Retinal pigment epithelial cell (primary cell): ENCODE measurements at places on chromosomes 2 and 18.

GRCh38 chr2:25651066-25651465, 22.3 kb downstream of the DTNB start:
- DNase-seq, result peak; percentile 34

DNA sequence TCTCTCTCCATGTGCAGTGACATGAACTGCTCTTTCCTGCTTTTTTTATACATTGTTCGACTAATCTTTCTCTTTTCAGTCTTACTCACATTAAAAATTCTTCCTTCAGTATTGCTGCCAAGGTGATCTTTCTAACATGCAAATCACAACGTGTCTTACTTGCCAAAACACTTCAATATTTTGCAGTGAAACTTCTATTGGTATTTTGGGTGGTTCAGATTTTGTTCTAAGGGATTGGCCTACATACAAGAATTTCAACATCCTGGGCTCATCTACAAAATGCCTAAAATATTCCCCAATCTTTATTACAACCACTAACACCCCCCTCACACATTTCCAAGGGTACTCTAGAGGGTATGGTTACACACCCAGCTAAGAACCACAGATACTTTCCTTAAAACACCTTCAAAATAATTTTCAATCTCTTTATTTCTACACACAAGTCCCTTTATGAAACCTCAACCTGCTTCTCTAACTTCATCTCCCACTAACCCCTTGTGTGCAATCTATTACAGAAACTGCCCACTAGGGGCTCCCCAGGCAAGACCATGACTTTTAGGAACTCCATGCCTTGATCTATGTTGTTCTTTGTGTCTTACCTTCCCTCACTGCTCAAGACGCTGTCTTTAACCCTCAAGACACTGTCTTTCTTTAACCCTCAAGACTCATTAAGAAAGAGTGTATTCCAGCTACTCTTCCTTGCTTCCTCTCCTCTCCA, 50.9 kb downstream of the COL3A1 start:
- no peak for DNase-seq

DNA sequence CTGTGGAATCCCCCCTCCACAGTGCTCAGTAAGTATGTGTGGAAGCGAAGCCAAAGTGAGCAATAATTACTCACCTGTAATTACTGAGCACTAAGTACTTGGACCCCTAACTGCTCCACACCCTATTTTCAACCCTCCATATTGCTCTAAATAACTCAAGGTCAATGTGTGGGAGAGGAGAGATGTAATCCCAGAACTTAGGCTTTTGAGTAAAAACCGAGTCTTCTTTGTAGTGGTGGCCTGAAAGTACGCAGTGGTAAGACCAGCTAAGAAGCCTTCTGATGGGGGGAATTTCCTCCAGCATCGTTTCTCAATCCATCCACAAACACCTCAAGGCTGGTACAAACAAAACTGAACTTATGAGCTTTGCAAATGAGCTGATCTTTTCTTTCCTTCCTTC, 551.6 kb downstream of the ZEB2 start:
- no peak for DNase-seq

DNA sequence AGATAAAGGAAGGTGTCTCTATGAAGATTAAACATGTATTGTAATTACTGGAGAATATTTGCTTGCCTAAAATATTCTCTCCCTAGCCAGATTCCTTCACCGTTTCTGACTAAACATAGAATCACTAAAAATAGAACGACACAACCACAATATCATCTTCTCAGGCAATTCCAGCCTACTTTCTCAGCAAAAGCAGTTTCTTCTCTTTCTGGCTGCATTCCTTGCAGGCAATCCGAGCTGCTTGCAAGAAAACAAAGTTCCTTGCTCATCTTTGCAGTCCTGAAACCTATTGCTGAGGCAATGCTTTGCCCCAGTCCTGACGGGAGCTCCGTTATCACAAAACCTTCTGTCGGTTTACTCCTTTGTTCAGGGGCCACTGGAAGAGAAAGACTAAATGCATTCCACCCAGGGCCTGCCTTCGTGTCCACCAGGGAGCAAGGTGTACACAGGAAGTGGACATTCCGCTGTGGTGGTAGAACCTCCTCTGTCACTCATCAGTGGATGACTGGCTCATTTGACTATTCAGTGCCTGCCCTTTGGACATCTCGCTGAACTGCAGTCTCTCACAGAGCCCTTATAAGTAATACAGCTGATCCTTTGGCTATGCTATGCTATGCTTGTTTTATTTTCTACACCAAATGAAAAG, 239.2 kb upstream of the DOK6 start:
- no peak for DNase-seq

- DNase-seq, result no peak
Measured at GRCh38 chr2:217959723-217960122, 43.1 kb downstream of the TNS1 start.

DNA sequence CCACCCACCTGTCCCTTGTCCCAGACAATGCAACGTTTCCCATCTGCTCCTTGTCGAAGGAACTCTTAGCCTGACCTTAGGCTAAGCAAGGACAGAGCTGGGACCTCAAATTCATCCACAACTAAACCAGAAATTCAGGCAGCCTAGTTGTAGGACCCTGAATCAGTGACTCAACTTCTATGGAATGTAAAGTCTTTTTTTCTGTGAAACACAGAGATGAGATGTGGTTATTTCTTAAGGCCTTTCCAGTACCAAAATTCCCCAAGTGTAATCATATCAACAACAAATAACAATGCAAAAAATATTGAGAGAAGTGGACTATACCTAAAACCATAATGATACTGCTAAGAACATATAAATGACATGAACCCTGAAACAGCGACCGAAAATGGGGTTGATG, 46.7 kb downstream of the EN1 start:
- DNase-seq, result no peak

DNA sequence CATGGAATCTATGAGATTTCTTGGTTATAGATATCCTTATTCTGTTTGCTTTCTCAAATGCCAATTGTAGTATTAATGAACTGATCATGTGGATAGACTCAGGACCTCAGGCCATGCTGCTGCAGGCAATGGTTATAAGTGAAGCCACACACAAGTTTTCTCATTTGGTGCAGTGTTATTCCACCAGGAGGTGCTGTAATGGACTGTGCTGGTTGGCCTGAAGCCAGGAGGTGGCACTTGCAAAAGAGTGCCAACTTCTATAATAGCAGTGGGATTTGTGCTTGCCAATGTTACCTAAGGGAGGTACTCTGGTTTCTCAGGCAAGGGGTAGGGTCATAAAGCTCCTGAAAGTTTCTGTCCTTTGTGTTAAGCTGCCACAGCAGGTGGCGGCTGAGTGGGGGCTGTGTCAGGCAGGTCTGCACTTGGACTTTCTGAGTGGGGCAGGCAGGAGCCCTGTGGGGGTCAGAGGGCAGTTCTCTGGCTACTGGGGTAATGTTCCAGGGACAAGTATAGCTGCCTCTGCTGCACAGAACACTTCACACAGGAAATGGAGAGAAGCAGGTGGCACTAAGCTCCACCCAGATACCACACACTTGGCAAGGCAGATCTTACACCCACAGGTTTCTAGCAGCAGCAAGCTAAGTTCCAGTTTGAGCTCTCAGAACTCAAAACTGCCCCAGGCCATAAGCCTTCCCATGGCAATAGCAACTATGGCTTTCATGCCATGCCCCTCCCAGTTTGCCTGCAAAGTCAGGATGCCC, 352.6 kb upstream of the CWC22 start:
- DNase-seq, result no peak
